Thyroid gland (tissue), 4 donors: ENCODE measurements at places on chromosomes 3 and 15. TPM values are rescaled to one million over a fixed set of nuclear protein-coding genes. Genes with fewer than 3 reads are reported as not detected.

GRCh38 chr3:111695636-111696117 lies 100.5 kb upstream of the ZBED2 start:
- H3K27ac ChIP-seq: no peak overlapping the region
- no peak for DNase-seq
- no peaks in the 10 kb centered on the region for H3K27me3 ChIP-seq
- H3K4me3 ChIP-seq: no peak overlapping the region

Gene POPDC2
- total RNA-seq: 4.2 TPM

GRCh38 chr15:43286074-43286473 lies 19.3 kb upstream of the TGM5 start:
- H3K4me1 ChIP-seq: no peaks in the 10 kb centered on the region
- H3K36me3 ChIP-seq: no peaks in the 10 kb centered on the region

- H3K36me3 ChIP-seq: no peaks in the 10 kb centered on the region
- H3K27me3 ChIP-seq: no peaks in the 10 kb centered on the region
- H3K27ac ChIP-seq: peak overlapping the region; percentile 24
- no peak overlapping the region for H3K4me3 ChIP-seq
- H3K4me1 ChIP-seq: no peaks in the 10 kb centered on the region
Measured at GRCh38 chr15:40229956-40230355, 8.9 kb upstream of the PAK6 start.

GRCh38 chr3:64031540-64032508 lies 8.5 kb upstream of the PSMD6 start:
- H3K4me3 ChIP-seq: no peak overlapping the region
- no peak overlapping the region for H3K27ac ChIP-seq
- H3K4me1 ChIP-seq: no peaks in the 10 kb centered on the region
- H3K27me3 ChIP-seq: no peaks in the 10 kb centered on the region
- no peaks in the 10 kb centered on the region for H3K36me3 ChIP-seq
- DNase-seq: no peak

DNA sequence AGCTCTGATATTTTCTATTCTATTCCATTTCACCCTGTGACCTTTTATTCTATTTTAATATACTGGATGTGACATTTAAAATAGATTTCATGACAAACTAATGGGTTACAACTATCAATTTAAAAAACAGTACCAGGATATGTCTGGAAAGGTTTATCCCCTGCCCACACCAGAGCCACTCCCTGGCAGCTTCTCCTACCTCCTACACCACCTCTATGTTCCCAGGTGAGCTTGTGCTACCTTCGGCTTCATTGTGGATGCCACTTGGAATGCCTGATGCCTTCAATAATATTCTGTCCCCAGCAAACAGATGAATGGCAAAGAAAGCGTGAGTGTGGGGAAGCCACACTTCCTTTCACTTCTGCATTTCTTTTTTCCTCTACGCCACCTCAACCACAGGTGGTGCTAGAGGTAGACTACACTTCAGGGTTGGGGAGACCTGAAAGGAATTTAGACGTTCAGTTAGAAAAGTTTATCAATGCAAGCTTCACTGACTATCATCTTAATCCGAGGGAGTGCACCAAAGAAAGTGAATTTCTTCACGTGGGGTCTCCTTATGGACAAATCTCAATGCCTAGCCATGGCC lies 213.0 kb downstream of the SSR3 start:
- no peak overlapping the region for H3K27ac ChIP-seq
- no peaks in the 10 kb centered on the region for H3K4me1 ChIP-seq
- H3K4me3 ChIP-seq: no peak overlapping the region
- H3K27me3 ChIP-seq: no peaks in the 10 kb centered on the region

DNA sequence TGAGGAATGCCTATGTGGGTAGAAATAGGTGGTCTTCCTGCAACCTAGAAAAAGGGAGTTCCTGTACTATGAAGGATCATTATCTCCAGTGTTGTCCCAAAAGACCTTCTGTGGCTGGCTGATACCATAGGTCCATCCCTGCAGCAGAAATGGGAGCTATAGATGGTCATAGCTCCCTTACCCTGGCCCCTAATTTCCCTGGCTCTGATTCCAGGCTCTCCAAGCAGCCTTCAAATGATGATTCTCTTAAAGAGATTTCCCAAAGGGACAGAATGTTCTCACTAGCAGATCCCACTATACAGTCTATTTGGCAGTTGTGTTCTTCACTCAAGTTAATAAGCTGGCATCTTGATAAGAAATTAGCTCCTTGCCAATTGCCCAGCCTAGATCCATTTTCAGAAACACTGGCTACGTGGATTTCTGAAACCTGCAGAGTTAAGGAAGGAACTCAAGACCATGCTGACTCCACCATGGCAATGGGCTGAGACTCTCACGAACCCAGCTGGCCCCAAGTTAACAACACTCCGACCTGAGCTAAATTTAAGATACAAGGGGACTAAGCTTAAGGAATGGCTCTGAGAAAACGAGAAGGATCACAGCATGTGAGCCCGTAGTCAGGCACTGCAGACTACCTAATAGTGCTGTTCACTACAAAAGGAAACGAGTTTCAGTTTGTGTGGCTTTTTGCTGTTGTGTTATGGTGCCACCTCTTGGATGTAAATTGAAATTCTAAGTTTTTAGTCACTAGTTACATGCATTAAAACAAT lies 11.4 kb downstream of the C15orf40 start:
- H3K4me3 ChIP-seq: no peak overlapping the region
- no peaks in the 10 kb centered on the region for H3K27me3 ChIP-seq
- H3K4me1 ChIP-seq: peaks cover 7% of the 10 kb centered on the region
- no peak overlapping the region for H3K27ac ChIP-seq
- H3K36me3 ChIP-seq: no peaks in the 10 kb centered on the region
- peak; percentile 33 for DNase-seq

- DNase-seq: no peak
- H3K27me3 ChIP-seq: no peaks in the 10 kb centered on the region
- H3K4me1 ChIP-seq: no peaks in the 10 kb centered on the region
- H3K4me3 ChIP-seq: no peak overlapping the region
- no peaks in the 10 kb centered on the region for H3K36me3 ChIP-seq
Measured at GRCh38 chr3:104411757-104412156, 955.0 kb upstream of the ALCAM start.

GRCh38 chr15:48415036-48415886 lies 84.0 kb downstream of the DUT start:
- no peak for DNase-seq
- H3K4me1 ChIP-seq: peaks cover 6% of the 10 kb centered on the region
- H3K4me3 ChIP-seq: no peak overlapping the region

DNA sequence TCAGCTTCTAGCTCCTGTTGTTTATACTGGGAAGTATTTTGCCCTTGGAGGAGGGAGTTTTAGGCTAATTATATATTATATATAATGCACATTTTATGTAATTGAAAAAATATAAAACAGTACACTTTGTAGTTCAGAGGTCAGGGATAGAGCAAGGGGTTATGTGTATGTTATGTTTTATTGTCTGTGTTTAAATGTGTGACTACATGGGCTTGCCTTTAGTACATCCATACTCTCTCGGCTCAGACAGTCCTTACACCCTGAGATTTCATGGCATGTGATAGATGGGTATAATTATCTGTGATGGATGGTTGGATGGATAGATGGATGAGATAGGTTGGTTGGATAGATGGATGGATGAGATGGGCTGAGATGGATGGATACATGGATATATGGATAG lies 17.4 kb upstream of the ST3GAL6 start:
- peaks cover 8% of the 10 kb centered on the region for H3K4me1 ChIP-seq
- no peak overlapping the region for H3K4me3 ChIP-seq
- no peaks in the 10 kb centered on the region for H3K36me3 ChIP-seq
- H3K27ac ChIP-seq: no peak overlapping the region

DNA sequence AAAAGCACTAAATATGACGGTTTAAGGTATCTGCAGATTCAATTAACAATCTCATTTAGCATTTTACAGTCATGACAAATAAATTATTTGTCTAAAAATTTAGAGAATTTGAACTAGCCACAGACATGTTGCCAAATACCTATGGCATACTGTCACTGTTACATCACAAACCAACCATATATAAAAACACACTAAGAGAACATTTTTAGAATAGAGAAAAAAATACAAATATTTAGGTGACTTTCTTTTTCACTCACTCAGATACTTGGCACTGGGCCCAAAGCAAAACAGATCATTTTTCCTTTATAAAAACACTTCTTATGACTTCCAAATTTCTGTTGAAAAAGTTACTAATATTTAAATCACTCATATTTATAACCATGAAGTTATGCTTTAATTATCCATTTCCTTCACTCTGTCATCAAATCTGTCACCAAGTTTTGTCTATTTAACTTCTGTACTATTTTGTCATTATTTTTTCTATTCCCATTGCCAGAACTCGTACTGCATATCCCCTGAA lies 644.7 kb downstream of the OTOL1 start:
- no peaks in the 10 kb centered on the region for H3K4me1 ChIP-seq
- no peaks in the 10 kb centered on the region for H3K36me3 ChIP-seq
- H3K27me3 ChIP-seq: no peaks in the 10 kb centered on the region
- no peak overlapping the region for H3K27ac ChIP-seq

GRCh38 chr3:10722911-10723310 lies 93.1 kb upstream of the SLC6A11 start:
- no peak overlapping the region for H3K4me3 ChIP-seq
- no peaks in the 10 kb centered on the region for H3K27me3 ChIP-seq
- H3K4me1 ChIP-seq: no peaks in the 10 kb centered on the region
- no peaks in the 10 kb centered on the region for H3K36me3 ChIP-seq
- H3K27ac ChIP-seq: no peak overlapping the region

DNA sequence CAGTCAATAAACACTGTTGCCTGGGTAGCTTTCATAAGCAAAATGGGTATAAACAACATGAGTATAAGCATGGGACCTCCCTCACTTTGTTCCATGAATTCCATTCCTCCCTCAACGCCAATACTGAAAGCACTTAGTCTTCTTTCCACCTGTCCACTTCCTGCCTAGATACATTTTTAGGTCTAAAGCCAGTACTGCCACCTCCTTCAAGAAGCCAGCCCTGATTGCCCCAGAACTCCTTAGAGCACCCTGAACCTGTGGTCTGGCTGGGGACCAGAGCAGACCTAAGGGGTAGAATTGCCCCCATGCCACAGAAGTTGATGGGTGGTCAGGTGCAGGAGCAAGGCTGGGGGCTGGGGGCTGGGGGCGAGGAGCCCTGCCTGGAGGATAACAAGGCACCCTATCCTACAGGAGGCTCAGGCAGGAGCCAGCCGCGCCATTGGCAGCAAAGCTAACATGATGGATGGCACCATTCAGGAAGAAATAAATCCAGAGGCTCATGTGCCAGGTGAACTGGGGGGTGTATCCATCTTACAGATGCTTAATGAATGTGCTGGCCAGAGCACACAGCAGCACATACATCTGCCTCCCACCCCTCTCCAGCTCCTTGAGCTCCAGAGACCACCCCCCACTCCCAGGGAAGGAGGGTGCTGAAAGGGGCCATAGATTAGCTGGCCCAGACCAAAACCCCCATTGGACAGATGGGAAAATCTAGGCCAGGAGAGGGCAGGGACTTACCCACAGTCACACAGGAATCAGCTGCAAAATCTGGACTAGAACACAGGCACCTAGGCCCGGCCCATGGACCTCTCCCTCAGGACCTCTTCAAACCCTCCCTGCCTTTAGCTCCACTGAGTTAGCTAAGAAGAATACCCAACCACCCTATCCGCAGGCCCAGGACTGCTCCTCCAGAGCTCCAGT lies 113.8 kb upstream of the LINGO1 start:
- H3K36me3 ChIP-seq: no peaks in the 10 kb centered on the region
- H3K27me3 ChIP-seq: no peaks in the 10 kb centered on the region
- no peak overlapping the region for H3K4me3 ChIP-seq

GRCh38 chr3:42014921-42015533 lies 53.1 kb upstream of the ULK4 start:
- peak overlapping the region; percentile 95 for H3K27ac ChIP-seq
- H3K4me3 ChIP-seq: no peak overlapping the region
- DNase-seq: peak; percentile 70
- H3K27me3 ChIP-seq: no peaks in the 10 kb centered on the region
- H3K4me1 ChIP-seq: peaks cover 43% of the 10 kb centered on the region

Gene CSK
- 18.2 TPM for total RNA-seq

Gene BFSP2
- total RNA-seq: not detected

Gene RPL4
- 3,485 TPM for total RNA-seq

DNA sequence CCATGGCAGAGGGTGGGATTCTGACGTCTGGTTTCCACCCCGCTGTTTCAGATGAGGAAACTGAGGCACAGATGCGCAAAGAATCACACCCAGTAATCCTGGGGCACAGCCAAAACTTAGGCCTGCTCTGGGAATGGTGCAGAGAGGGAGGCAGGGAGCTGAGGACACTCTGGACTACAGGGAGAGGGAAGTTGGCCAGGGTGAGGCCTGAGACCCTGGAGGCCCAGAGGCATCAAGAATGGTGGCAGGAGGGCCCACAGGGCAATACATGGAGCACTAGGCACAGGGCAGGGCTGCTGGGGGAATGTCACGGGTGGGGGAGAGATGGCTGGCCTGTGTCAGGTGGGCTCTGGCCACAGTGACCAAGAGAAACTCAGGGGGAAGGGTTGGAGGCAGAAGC lies 63.6 kb downstream of the TLE3 start:
- no peak overlapping the region for H3K27ac ChIP-seq

DNA sequence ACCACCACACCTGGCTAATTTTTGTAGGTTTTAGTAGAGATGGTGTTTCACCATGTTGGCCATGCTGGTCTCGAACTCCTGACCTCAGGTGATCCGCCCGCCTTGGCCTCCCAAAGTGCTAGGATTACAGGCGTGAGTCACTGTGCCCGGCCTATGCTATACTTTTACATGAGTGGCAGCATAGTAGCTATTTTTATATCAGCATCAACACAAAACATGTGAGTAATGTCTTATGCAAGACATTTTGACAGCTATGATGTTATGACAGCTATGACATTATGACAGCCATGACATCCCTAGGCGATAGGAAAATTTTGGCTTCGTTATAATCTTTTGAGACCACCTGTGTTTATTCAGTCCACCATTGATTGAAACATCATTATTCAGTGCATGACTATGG lies 4.1 kb upstream of the NAALADL2 start:
- no peak overlapping the region for H3K4me3 ChIP-seq
- H3K27ac ChIP-seq: no peak overlapping the region
- no peak for DNase-seq

DNA sequence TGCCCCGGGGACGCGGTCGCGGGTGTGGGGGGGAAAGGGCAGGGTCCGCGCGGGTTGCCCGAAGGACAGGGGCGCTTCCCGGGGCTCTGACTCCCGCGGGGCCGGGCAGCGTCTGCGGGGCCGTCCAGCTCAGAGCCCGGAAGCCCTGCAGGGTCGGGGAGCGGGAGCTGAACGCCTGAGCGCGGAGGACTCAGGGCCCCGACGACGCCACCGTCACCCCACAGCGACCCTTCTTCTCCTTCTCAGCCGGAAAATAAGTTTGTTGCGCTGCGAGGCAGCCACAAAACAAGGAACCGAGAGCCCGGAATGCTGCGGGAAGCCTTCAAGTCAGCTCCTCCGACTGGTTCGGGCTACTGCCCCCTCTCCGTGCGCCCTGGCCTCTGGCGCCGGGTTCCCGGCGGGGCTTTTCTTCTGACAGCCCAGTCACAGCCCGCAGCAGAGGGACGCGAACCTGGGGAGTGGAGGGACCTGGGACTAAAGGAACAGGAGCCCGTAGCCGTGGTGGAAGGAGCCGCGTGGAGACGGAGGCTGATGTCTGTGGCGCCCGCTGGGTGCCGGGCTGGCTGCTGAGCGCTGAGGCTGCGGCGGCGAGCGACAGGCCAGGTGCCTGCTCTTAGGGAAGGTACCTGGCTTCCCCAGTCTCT lies 484 bp downstream of the CNTN4 start:
- peak; percentile 49 for DNase-seq
- no peaks in the 10 kb centered on the region for H3K27me3 ChIP-seq
- H3K4me3 ChIP-seq: peak overlapping the region; percentile 89
- peaks cover 2% of the 10 kb centered on the region for H3K4me1 ChIP-seq
- H3K27ac ChIP-seq: peak overlapping the region; percentile 59

GRCh38 chr3:188832961-188833721 lies 338.6 kb upstream of the TPRG1 start:
- H3K36me3 ChIP-seq: no peaks in the 10 kb centered on the region
- H3K27ac ChIP-seq: no peak overlapping the region
- H3K4me1 ChIP-seq: peaks cover 12% of the 10 kb centered on the region
- no peaks in the 10 kb centered on the region for H3K27me3 ChIP-seq
- DNase-seq: peak; percentile 4
- no peak overlapping the region for H3K4me3 ChIP-seq
